Gastrocnemius medialis (tissue), 4 donors: ENCODE measurements at places on chromosomes 2 and 18.

GRCh38 chr18:23857756-23858155 lies 156.8 kb upstream of the TTC39C start:
- DNase-seq = peak; percentile 50

DNA sequence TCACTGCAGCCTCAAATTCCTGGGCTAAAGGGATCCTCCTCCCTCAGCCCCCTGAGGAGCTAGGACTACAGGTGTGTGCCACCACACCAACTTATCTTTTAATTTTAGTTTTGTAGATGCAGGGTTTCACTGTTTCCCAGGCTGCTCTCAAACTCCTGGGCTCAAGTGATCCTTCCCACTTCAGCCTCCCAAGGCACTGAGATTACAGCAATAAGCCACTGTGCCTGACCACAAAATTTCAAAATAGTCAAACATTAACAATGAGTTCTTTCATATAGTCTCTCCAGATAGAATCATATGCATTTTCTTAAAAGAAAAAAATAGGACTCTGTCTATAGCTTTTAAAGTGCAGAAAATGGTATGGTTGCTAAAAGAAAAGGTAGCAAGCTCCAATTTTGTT lies 24.9 kb upstream of the PID1 start:
- no peak for DNase-seq

DNA sequence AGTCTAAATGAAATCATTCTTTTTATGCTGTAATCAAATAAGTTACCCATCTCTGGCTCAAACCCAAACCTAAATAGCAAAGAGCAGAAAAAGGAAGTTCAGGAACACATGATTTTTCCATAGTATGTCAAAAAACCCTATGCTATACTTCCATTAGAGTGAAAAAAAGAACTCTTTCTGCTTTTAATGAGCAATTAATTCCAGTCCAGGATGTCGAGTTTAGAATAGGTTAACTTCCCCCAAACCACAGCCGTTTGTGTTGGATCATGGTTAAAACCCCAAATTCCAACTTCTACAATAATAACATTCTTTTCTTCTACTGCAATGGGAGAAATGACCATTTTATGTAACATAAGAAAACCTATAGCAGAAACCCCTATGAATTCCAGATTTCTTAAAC lies 171.1 kb upstream of the NRP2 start:
- no peak for DNase-seq

DNA sequence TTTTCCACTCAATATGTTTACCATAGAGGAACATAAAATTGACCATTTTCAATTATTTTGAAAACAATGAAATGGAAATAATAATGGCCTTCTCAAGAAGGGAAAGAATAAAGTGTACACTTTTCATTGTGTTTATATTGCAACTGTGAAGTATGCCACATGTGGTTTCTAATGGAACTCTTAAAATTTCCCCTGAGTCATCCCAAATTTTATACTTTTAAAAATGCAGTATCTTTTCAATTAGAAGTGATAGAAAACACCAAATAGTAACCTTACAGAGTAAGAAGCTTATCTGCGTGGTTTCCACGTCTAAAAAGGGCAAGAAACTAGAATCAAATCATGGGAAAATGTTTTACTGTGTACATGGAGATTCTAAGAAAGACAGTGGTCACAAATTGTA lies 70.0 kb downstream of the SCG2 start:
- no peak for DNase-seq

GRCh38 chr18:22961156-22961555 lies 28.0 kb downstream of the RBBP8 start:
- no peak for DNase-seq

GRCh38 chr2:171407030-171407675 lies 26.6 kb downstream of the METTL8 start:
- no peak for DNase-seq

- no peak for DNase-seq
Measured at GRCh38 chr18:40272630-40273231, 1682.3 kb upstream of the PIK3C3 start.

GRCh38 chr2:64018701-64019082 lies 536 bp downstream of the VPS54 start:
- DNase-seq = peak; percentile 13

DNA sequence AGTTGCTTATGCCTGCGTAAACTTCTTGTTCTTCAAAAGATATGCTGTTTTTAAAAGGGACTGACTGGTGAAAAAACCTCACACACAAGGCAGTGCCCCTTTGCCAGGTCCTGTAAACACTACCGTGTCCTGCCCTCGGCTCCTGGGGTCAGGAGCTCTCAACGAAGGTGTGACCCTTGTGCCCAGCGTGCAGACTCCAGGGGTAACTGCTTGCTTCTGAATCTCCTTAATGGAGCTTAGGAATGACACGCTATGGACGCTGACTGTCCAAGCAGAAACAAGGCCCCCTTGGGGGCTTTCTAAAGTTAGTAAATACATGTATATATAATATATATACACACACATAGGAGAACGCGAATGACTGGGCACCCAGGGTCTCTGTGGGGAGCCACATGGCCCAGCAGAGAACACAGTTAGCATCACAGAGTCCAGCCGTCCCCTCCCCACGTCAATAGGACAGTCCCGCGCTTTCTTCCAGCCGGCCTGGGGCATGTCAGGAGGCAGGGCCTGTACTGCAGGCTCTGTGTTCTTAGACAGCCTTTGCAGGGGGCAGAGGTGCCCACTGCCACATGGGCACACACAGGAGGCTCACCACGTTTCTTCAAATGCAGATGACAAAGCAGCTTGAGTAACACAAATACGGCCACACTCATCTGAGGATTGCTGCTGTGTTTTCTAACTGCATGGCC lies 96.1 kb downstream of the HDAC4 start:
- no peak for DNase-seq

DNA sequence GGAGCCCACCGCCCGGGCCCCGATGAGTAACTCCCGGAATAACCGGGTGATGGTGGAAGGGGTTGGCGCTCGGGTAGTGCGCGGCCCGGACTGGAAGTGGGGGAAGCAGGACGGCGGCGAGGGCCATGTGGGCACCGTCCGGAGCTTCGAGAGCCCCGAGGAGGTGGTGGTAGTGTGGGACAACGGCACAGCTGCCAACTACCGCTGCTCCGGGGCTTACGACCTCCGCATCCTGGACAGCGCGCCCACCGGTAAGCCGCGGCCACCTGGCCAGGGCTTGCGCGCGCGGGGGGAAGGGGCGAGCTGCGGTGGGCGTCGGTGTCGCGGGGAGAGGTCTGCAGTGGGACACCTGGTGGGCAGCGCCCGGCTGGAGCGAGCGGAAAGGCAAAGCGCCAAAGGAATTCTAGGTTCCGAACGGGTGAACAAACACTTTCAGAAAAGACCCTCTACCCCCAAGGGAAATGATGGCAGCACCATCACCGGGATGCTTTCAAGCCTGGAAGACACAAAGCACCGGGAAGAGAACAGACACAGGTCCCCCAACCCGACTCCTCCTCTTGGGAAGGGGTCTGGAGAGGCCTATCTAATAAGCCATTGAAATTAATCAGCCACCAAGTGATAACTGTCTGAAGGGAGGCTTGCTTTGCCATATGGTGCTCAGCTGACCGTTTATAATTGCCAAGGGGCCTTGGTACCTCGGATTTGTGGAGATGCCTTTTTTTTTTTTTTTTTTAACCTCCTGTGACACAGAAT lies 1.1 kb downstream of the MIB1 start:
- no peak for DNase-seq

DNA sequence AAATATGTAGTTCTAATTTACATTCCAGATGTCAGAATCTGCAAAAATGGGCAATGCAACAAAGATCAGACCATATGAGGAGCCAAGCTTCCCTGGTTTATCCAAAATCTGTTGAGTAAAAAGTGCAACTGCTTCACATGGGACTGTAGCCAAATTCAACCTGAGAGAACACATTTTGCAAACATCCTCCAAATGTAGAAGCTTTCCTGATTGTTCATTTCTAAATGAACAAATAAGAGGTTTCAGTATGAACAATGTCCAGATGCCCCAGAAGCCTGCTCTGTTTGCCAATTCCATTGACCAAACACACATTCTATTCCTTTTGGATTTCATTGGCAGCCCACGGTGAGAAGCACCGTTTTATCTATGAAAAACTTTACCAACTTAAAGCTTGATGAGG lies 117.9 kb upstream of the OSR1 start:
- DNase-seq = no peak

DNA sequence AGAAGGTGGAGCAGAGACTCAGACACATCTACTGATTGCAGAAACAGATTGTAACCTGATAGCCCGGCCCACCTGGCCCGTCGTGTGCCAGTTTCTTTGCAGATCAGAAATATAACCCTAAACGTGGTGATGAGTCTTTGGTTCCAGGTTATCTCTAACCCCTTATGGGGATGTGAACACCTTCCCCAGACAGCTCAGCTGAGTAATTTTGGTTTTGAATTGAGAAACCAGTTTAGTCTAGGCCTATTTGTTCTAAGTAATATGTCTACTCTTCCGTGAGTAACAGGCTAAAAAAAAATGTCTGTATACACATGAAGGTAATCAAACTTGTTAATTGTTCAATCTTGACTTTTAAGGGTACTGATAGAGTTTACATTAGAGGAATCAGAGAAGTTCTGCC lies 35.7 kb downstream of the RASGRP3 start:
- DNase-seq = no peak

- no peak for DNase-seq
Measured at GRCh38 chr2:104793966-104794365, 59.9 kb upstream of the POU3F3 start.

- DNase-seq = no peak
Measured at GRCh38 chr2:236210536-236210935, 42.4 kb upstream of the GBX2 start.

- DNase-seq = peak; percentile 83
Measured at GRCh38 chr2:88099798-88100488, 27.9 kb downstream of the FABP1 start.

DNA sequence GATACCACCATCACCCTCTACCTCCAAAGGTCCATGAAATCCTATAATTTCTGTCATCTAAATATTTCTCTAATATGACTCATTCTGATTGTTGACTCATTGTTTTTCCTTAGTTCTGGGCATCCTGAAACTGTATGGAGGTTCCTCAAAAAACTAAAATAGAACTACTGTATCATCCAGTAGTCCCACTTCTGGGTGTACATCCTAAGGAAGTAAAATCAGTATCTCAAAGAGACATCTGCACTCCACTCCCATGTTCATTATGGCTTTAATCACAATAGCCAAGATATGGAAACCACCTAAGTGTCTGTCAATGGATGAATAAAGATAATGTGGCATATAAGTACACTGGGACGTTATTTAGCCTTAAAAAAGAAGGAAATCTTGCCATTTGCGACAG lies 125.8 kb upstream of the MYO3B start:
- no peak for DNase-seq

DNA sequence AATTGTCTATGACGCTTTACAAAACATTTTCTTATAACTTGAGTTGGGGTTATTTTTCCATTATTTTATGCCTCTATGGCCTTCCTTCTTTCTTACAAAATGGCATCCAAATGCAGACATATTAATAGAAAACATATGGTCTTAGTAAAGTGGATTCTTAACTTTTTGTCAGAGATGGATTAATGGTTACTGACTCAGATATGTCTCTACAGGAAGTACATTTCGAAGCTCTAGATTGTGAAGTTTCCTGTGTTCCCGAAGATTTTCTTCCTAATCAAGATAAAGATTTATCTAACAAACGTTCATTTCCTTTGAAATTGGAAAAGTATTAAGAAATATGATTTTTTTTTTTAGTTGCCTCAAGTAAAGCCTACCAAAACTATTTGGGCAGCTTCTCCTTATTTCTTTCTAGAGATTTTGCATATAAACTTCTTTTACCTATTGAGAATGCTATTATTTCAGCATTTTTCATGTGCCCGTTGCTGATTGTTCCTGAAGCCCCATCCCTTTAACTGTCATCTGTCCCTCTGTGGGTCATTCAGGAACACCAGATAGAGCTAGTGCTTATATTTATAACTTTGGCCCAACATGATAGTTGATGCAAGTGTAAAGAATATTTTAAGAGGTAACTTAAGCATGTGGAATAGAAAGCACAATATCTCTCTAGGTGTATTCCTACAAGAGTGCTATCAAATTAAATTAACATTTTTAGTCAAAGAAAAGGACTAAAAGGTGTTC lies 498.0 kb downstream of the CCDC85A start:
- no peak for DNase-seq

DNA sequence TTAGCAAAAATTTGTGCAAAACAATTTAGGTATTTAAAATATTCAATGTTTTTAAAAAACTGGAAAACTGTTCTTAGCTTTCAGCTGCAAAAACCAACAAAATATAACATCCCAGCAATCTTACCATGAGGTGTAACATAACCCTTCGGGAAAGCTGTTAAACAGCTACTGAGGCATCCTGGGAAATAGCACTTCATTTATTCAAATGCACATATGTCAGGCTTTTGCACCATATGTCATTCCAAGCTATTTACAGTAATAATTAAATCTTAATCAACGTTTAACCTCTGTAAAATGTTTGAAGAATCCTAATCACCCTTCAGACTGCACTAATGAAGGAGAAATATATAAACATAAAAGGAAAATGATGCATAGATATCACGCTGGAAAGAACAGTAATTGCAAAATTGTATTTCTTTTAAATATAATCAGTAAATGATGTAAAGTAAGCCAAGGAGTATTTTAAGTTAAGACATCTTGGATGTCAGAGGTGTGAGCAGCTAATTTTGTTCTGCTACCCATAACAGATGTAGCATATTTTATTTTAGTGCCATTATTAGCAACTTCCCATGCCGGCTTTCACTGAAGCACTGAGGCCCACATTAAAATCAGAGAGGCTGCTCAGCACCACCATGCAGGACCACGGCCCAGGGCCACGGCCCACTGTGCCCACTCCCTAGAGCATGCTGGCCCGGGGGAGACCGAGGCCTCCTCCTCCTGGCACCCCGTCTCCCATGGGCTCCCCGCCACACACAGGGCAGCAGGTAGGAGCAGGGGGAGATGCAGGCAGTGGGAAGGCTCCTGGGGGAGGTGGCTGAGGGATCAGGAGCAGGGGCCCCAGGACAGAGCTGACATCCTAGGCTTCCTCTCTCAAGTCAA lies 30.9 kb downstream of the EMX1 start:
- DNase-seq = no peak

GRCh38 chr2:162520959-162521358 lies 177.0 kb downstream of the GCA start:
- DNase-seq = no peak

DNA sequence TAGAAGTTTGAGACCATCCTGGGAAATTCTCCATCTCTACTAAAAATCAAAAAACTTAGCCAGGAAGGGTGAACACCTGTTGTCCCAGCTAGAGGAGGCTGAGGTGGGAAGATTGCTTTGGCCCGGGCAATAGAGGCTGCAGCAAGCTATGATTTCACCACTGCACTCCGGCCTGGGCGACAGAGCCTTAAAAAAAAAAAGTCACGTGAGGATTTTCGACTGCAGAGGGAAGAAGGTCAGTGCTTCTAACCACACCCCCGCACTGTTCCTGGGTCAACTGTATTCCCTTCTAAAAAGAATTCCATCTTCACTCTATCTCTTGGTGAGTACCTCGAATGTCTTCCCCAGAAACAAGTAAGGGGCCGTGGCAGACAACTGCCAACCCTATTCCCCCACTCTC lies 31.3 kb downstream of the ADAM17 start:
- DNase-seq = no peak
